RWPE2 (cell line): ENCODE measurements at places on chromosomes 5 and 9.

GRCh38 chr5:135272311-135272805, 126.7 kb downstream of the MACROH2A1 start:
- DNase-seq = peak; percentile 47

GRCh38 chr5:93219641-93220145, 361.3 kb downstream of the NR2F1-AS1 start:
- DNase-seq = no peak

DNA sequence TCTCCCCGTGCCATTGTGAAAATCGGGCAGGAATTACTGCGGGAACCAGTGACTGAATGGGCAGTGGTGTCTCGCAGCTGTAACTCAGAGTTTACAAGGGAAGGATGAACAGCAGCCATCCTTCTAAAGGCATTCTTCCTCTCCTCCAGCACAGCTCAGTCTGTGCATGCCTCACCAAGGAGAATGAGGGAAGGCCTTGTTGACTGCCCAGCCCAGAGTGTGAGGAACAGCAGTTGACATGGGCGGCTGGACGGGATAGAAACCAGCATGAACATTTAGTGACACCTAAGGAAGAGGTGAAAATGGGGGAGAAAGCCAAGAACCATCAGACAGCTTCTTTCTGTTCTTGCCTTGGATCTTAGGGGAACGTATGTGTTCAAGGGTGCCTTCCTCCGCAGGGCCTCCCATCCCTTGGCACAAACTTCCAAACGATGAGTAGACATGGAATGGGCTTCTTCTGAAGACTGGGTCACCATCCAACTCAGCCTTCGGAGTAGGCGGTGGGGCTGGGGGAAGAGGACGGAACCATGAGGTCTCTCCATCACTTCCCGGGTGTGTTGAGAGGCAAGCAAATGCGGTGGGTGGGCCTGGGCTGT, 887 bp upstream of the PDE8B start:
- DNase-seq = no peak

- no peak for DNase-seq
These were observed 810.3 kb downstream of the BRINP1 start for GRCh38 chr9:118558891-118559290.

DNA sequence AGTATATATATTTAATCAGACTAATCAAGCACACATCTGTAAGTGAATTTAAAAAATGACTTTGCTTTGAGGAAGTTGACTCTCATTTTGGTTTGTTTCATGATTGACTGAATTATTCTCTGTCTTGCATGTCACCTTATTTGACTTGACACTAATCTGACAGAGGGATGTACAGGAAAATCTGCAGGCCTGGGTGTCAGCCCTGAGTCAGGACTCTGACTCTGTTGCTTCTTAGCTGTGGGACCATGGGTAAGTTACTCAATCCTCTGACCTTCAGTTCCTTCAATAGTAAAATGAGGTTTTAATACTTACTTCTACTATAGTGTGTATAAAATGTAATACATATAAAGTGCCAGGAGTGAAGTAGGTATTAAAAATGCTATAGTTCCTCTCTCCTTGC, 415.9 kb downstream of the ARHGEF28 start:
- DNase-seq = no peak

DNA sequence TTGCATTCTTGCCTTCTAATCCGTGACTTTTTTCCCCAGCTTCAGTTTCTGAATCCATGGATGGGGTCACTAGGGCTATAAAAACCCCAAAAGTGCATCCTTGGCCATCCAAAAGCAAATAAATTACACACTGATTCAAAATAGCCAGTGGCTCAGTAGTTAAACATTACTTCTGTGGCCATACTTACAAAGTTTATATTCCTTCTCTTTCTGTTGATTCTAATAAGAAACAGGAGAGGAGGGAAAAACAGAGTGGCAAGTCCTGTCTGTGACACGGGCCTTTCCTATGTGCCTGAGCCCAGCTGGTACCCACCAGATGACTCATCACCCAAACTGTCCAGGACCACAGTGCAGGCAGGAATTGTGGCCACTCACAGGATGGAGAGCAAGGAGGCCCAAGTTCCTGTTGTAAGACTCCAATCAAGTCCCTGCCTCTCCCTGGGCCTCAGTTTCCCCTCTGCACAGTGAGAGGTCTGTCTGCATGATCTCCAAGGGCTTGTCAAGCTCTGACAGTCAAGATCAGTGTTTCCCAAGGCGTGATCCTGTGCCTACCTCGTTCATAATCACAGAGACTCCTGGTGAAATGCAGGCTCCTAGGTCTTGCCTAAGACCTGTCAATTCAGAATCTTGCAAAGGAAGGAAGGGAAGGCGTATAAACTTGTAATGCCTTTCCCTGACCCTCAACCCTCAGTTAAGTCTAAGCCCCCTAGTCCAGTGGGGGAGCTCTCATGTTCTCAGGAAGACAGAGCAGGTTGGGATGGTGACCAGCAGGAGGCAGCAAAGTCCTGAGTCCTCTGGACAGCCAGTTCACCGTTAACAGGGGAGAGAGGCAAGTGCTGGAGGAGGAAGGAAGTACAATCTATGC, 29.5 kb downstream of the TNIP1 start:
- no peak for DNase-seq

DNA sequence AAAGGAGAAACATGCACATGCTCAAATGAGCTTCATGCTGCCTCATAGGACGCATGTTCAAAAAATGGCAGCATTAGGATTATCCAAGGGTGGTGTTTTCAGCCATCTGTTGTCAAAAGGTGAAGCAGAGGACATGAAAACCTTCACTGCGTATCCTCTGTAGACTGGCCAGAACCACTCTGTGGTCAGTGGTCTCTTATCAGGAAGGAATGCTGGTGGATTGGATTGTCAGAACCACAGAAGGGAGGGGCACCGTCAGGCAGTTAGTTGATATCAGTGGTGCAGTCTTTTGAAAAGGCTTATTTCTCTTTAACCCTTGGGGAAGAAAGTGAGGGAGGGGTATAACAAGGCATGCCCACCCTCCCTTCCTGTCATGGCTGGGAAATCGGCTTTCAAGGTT, 100.1 kb downstream of the FBXL7 start:
- DNase-seq = no peak

GRCh38 chr9:21268347-21268657, 28.5 kb upstream of the IFNA14 start:
- no peak for DNase-seq
